D341Med (cell line): ENCODE measurements at places on chromosomes 11 and 22.

- DNase-seq = no peak
Observed at GRCh38 chr22:32562401-32562800, 87.8 kb downstream of the FBXO7 start.

GRCh38 chr11:64230985-64231365 lies 627 bp downstream of the DNAJC4 start:
- DNase-seq = no peak

DNA sequence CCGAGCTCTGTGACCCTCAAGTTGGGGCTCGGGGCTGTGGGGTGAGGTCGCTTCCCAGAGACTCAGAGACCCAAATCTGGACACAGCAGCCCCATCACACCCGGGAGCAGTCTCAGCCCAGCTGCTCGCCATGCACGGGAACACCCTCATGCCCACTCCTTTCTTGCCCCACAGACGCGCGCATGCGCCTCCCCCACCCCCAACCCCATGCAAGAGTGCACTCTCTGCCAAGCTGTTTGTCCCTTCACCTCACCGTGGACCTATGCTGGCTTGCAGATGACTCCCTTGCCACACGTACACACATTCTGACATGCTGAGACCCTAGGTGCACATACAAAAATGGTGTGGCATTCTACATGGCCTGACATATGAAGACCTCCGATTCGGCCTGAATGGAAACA lies 478 bp upstream of the CD248 start:
- no peak for DNase-seq

- peak; percentile 14 for DNase-seq
Observed at GRCh38 chr22:49295851-49296560, 531.7 kb downstream of the BRD1 start.

GRCh38 chr22:36331912-36332622 lies 55.7 kb downstream of the MYH9 start:
- DNase-seq = no peak
